ENCODE measurements at places on chromosomes 4 and X. TPM values are rescaled to one million over a fixed set of nuclear protein-coding genes. Genes with fewer than 3 reads are reported as not detected.

The CLDN2 gene
- total RNA-seq = not detected

The TLR6 gene
- 1.3 TPM for total RNA-seq

The CSAG2 gene
- total RNA-seq = not detected

The EXOC1L gene
- total RNA-seq = not detected

The NR3C2 gene
- 4.8 TPM for total RNA-seq

The CYBB gene
- under 0.01 TPM for total RNA-seq

The TREX2 gene
- total RNA-seq = 1.7 TPM

The DMD gene
- 3.9 TPM for total RNA-seq

The CT45A2 gene
- not detected for total RNA-seq

The MAGEA10 gene
- total RNA-seq = not detected

The FRAS1 gene
- total RNA-seq = 0.15 TPM

The TMEM47 gene
- 77.8 TPM for total RNA-seq

The PNMA6A gene
- 8.1 TPM for total RNA-seq

The SLC6A8 gene
- 8.9 TPM for total RNA-seq

The XAGE1B gene
- total RNA-seq = not detected

The F11 gene
- total RNA-seq = not detected

The TLR2 gene
- total RNA-seq = 0.58 TPM

The SLC16A2 gene
- 25.1 TPM for total RNA-seq

The XAGE1A gene
- total RNA-seq = not detected

The TBC1D1 gene
- 93.2 TPM for total RNA-seq

The RS1 gene
- total RNA-seq = not detected

The RGN gene
- 5.2 TPM for total RNA-seq

The SSX4B gene
- total RNA-seq = not detected
